GM04503 (cell line): ENCODE measurements at places on chromosomes 16 and 17.

DNA sequence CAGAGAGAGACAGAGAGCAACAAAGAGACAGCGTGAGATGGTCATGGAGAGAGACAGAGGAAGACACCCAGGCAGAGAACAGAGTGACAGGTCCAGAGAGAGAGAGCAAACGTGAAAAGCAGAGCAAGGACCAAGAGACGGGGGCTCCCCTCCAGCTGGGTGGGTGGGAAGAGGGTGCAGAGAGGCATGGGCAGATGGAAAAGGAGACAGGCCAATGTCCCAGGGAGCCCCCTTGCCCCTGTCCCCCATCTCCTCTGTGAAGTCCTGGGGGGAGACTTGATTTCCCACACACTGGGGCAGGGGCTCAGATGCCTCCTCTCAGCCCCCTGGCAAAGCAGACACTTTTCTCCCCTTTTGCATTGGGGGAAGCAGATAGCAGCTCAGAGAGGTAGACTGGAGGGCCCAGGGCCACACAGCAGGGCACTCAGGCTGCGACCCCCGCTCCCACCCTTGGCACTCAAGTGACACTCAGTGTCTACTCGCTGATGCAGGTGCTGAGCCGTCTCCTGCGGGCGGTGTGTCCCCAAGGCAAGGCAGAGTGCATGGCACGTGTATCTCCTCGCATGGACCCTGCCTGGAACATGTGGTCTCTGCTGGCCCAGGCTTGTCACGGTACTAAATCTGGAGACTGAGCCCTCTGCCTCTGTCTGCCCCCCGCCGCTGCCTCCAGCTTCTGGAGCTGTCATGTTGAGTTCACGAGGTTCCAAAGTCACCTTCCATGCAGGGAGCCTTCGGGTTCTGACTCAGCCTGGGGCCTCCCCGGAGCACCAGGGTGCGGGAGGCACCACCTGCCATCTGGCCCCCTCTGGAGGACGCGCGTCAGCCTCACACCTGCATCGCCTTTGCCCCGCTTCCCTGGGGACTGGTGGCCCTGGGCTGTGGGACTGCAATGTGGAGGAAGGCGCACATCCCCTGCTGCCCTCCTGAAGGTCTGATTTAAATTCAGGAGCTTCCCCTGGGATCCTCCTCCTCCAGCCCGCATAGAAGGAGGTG, 215.9 kb upstream of the GSE1 start:
- DNase-seq, result no peak

DNA sequence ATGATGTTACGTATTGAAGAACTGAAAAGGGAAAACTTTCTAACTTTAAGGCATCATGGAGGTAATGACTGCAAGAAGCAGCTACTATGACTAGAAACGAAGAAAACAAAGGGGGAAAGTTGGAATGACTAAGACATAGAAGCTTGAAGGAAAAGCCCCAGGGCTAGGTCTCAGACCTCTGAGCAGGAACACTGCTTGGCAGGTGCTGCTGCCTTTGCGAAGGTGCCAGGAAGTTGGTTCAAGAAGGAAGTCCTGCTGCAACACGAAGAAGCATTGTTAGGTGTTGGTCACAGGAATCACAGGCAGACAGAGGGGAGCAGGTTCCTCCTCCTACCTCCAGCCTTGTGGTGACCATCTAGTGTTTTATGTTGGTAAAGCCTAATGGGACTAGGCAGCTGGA, 48.1 kb upstream of the HS3ST4 start:
- no peak for DNase-seq

DNA sequence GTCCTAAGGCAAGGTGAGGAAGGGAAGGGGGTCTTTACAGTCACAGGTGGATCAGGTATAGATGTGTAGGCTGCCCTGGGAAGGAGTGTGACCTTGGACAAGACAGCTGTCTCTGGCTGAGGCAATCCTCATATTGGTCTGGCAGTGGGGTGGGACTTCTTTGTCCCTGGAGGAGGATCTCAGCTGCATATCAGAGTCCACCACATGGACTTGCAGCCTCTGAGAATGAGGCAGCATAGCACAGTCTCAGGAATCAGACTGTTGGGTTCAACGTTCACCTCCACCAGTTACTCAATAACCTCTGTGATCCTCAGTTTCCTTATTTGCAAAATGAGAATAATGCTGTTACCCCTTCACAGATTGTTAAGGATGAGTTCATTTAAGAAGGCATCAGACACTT, 33.4 kb downstream of the ACSM2A start:
- no peak for DNase-seq

- DNase-seq, result no peak
Measured at GRCh38 chr17:80564545-80564944, 19.9 kb downstream of the RPTOR start.

DNA sequence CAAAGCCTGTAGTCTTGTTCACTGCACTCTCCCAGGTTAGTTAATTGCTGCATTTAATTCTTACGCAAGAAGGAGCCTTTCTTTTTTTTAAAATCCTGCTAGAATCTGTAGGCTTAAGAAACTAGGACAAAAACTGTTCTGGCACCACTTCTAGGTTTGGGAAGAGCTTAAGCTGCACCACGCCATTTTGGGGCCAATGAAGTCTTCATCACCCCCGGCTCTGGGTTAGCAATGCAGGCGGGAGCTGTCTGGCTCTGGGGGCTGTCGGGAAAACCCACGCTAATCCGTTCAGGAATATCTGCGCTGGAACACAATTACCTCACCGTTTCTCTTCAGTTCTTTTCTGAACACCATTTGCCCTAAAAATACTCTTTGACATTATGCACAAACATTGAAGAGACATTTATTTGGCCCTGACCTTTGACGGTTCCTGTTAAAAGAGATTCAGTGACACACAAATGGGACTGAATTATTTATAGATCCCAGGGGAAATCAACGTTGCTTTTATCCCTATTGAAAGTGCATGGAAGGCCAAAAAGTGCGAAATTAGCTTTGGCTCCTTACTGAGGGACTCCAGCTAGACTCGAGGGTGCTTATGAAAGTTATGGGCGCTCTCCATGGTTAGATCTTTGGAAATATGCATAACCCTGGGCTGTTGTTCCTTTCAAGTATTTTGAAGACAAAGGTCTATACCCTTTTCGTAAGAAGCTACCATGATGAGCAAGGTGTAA, 249.2 kb downstream of the HAPSTR1 start:
- DNase-seq, result no peak

- DNase-seq, result no peak
Measured at GRCh38 chr16:7601100-7601499, 268.5 kb downstream of the RBFOX1 start.

GRCh38 chr16:68503334-68503733, 35.8 kb upstream of the ZFP90 start:
- no peak for DNase-seq

DNA sequence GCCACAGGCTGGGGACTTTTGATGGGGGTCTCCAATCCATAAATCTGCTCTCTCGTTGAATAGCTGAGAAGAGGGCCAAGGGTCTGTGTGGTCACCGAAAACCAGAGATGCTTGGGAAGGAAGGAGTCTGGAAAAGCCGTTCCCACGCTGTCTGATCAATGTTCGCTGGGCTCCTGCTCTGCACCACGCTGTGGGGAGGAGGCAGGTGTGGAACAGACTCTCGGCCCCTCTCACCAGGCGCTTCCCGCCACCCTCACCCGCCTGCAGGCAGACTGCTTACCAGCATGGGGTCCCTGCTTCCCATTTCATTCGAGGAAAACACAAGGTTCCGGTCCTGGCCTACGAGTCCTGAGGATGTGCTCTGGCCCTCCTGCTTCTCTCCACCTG, 702 bp upstream of the ALDH3A1 start:
- no peak for DNase-seq

- DNase-seq, result no peak
Measured at GRCh38 chr17:44385287-44386181, 3.9 kb downstream of the ITGA2B start.

DNA sequence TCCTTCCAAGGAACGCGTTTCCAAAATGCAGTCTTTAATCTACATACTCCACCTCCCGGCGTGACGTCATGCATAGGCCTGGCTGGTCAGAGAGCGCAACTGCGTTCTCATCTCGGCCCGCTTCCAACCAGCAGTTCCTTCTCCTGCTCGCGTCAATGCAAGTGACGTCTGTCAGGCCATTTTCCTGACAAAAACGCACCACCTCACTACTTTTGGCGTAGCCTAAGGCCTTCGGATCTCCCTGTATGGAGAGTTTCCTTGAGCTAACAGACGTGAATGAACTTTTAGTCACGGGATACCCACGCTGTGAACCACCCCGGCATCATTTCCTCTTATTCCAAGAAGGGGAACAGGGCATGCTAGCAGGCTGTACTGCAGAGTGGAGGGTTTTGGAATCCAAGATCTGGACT, 25.0 kb downstream of the TEX14 start:
- DNase-seq, result no peak
